SIG-M5 (cell line): ENCODE measurements at places on chromosomes 2 and 18.

GRCh38 chr18:46794607-46795006, 37.8 kb upstream of the ST8SIA5 start:
- no peak for DNase-seq

DNA sequence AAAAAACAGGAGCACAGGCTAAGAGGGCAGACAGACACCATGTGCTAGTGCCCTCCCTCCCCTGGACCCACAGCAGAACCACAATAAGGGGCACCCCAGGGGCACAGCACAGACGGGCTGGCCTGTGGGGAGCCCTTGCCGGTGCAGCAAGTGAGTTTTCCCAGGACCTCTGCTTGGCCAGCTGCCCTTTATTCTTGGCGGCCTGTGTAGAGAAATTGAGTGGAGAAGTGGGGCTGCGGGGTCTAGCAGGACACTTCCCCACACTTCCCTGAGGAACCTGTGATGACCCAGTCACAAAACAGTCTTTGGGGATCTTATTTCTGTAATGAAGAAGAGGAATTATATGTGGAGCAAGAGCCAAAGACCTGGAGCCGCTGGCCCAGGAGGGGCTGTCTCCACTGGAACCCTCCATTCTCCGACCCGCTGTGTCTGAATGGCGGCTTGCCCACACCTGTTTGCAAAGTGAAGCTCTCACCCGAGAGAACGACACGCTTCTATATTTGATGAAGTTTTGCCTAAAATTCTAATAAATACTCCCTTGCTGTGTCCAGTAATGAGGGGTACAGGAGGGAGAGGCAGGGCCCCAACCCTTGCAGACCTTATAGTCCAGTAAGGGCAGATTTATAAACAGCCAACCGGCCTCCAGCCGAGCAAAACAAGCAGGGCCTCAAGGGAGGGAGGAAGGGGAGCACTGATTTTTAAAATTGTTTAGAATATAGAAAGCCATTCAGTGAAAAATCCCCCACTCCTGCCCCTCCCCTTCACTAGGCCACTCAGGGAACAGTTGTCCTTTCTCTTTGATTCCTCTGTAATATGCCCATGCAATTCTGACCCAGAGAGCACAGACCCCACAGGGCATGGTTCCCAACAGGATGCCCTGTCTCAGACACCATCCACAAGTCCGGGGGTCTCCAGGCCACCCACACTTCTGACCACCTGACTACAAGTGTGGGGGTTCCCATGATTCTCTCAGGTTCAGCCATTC, 44.7 kb upstream of the SNED1 start:
- no peak for DNase-seq

DNA sequence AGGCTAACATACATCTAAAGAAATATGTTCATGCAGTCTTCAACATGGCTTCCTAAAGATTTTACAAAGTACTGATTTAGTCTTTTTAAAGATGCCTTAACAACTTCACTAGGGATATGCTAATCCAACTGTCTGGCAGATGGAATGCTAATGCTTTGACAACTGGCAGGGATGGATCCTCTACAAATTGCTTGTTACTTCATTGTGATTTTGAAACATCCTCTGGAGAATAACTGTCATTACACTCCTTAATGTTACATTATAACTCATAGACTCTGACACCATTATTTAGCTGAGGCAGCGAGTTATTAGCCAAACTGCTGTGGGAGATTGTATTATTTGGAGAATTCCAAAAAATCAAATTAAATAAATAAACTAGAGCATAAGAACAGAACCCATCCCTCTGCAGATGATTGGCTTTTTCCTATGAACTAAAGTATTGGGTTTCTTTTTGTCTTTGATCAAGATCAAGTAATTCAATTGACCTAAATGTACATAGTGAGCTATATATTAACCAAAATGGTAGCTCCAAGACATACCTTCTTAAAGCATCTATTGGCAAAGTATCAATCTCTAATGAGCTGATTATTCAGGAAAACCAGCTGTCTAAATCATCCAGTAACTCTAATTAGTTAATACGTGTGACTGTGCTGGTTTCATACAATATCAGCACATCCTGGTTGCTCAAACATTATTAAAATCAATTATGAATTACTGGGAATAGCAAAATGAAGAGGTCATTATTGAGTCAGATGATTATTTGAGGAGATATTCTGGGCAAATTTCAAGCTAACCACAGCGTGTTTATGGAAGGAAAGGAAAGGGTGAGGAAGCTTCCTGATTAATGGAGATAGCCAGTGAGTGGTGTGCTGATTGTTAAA, 321.3 kb upstream of the TFPI start:
- DNase-seq, result no peak

DNA sequence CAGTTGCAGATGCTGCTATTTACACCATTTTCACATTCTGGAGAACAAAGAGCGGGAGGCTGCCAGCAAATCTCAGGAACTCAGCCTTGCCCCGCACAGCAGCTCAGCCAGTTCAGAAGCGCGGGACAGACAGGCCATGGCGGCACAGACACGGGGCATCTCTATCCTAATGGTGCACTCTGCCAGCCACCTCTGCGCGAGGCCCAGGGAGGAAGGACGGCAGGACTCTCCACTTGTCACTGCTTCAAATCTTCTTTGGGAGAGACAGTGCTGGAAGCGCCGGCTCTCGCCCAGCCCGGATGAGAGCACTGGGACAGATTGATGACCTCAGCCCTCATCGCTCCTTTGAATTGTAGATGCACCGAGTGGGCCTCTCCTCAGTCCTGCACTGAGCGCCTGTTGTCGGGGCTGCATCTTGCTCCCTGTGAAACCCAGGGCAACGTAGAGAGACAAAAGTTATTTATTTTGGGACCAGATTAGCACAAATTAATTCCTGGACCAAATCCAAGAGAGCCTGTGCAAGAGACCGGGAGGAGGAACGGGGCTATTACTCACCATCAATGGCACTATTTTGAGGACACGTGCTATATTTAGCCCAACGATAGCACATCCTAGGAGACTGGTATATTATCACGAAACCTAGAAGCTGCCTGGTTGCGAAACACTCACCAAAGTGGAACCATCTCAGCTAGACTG, 211.4 kb upstream of the SMIM21 start:
- DNase-seq, result no peak

- DNase-seq, result no peak
These were observed 101.2 kb downstream of the ZNF236 start for GRCh38 chr18:76923485-76924085.

DNA sequence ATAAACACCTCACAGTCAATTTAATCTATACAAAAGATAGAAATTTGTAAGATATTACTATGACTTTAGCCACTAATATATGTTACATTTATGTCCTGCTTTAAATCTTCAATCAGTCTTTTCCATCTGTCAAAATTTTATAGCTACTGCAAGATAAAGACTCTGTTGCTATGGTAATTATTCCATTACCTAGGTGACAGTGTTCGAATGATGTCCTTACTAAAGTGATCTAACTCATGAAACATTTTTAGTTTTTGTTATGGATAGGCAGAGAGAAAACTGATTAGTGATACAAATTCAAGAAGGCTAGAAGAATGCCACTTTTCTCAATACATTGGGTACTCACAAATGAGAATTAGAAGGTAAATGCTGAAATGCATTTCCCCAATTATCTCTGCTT, 359.9 kb upstream of the FSHR start:
- no peak for DNase-seq

- no peak for DNase-seq
These were observed 499.8 kb downstream of the PID1 start for GRCh38 chr2:228771315-228771714.

- no peak for DNase-seq
These were observed 167.5 kb downstream of the UPP2 start for GRCh38 chr2:158269143-158269542.

- DNase-seq, result no peak
These were observed 401.6 kb downstream of the GPD2 start for GRCh38 chr2:156837635-156838370.

DNA sequence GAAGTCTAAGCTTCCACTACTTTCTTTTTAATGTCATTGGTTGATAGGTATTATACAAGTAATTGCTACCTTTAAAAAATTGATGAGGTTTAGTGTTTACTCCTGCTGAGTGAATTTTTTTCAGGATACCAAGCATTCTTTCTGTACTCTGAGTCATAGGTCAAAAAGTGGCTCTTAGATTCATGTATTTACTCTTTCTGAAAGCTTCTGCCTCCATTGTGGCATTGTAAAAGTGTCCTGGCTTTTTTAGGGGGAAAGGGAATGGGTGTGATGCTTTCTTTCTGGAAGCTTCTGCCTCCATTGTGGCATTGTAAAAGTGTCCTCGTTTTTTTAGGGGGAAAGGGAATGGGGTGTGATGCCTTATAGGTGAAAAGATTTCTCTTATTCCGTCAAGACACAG, 286.5 kb downstream of the LPIN1 start:
- DNase-seq, result no peak

GRCh38 chr2:223477318-223477717, 124.8 kb downstream of the SCG2 start:
- DNase-seq, result no peak

GRCh38 chr2:104794441-104794840, 59.5 kb upstream of the POU3F3 start:
- no peak for DNase-seq

DNA sequence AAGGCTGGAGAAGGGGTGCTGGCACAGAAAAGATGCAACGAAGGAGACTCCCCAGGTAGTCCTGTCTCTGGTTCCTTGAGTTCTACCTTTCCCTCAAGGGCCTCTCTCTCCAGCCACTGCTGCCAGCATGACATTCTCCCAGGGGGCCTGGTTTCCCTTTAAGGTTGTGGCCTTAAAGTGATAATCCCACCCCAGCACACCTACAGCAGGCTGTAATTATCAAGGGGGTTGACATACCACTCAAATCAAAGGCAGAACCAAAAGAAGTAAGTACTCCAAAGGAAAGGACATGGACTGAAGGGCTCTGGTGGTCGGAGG, 127.4 kb upstream of the MSH6 start:
- no peak for DNase-seq

DNA sequence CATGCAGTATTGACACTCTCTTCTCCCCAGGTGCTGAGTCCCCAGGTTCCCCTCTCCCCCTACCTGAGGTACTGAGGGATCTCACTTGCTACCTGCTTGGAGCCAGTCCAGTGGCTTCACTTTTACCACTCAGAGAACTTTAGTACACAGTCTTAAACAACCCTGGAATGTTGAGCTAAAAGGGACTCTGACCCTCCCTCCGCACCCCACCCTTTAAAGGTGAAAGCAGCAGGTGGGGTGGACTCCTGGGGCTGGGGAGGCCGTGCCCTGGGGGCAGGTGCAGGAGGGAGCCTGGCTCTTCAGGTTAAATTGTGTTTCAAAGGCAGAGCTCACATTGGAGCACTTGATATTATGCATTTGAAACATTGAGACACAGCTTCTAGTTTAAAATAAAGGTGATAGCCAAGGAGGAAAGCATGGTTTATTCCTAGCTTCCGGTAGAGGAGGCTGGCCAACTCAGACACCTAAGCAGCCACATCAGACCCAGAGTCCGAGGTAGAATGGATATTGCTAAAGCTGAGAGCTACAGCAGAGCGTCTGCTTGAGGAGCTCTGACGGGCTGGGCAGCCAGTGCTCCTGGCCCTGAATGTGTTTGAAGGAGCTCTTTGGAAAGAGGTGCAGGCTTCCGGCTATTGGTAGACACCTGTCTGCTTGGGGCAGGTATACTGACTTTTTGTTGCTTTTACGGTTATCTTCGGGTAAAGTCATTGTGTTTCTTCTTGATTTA, 196.4 kb downstream of the AGAP1 start:
- DNase-seq, result no peak

DNA sequence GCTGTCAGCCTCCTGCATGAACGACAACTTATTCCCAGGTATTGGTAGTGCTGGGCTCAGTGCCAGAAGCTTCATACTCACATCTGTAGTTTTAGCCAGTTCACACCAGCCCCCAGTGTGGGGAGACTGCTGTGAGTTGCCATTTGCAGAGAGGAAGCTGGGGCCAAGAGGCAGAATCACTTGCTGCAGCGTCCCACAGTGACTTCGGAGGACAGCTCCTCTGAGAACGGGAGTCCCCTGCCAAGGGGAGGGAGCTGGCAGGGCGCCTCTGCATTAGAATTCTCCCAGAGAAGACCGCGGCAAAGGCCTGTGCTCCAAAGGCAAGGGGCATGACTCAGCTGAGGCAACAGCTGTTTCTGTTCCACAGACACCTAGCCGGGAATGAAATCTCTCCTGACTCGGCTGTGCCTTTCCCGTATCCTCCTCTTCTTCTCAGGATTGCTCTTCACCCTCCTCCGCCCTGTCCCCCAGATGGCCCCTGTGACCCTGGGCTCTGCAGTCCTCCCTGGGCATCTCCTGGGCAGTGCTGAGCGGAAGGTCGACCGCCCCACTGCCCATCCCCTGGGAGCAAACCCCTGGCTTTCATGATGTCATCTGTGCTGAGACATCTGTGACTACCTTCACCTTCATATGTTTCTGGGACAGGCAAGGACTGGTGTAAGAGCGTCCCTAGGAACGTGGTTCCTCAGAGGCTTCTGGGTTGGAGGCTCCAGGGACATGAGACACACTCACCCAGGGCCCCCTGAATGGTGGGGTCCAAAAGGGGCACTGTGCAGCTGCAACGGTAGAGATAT, 18.0 kb downstream of the MAL start:
- no peak for DNase-seq

GRCh38 chr2:219679571-219679970, 52.1 kb downstream of the SLC4A3 start:
- DNase-seq, result no peak

DNA sequence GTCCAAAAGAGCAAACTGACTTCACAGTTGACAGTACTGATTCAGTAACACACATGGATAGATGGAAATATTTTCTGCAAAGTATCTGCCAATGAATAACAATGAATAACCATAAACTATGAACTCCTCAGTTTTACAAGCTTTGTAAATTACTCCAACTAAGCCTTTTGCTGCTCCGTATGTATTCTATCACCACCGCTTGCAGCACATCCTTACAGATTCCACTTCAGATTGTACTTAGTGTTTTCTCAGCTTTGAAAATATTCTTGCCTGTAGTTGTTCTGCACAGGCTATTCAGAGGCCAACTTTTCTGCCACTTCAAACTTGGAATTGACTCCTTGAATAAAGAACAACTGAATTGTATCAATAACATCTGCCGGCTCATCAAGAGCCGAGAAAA, 36.2 kb downstream of the TLK1 start:
- no peak for DNase-seq

GRCh38 chr2:1947316-1947715, 203.0 kb upstream of the PXDN start:
- no peak for DNase-seq

GRCh38 chr2:43846140-43846793, 7.5 kb downstream of the ABCG8 start:
- DNase-seq, result no peak

DNA sequence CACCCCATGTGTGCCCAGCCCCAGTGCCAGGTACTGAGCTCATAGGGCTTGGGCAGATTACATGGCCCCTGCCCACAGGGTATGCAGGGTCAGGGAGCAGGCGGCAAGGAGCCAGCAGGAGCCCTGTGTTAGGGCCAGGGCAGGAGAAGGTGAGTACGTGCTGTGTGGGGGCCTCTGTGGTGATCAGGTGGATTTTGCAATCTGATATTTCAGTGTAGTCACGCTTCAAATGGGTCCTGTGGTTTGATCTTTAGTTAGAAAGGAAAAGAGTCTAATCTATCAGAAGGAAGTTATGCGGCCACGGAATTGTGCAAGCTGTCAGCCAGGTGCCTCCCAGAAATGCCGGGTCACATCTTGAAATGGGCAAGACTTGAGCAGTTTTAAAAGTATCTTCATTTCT, 13.9 kb downstream of the UBE2F start:
- DNase-seq, result no peak
